Epithelial cell of prostate (primary cell): ENCODE measurements at places on chromosomes 1 and 21.

- no peak for DNase-seq
Observed at GRCh38 chr1:14184454-14184853, 414.0 kb upstream of the KAZN start.

- DNase-seq = no peak
Observed at GRCh38 chr1:22711071-22711470, 432 bp downstream of the EPHB2 start.

DNA sequence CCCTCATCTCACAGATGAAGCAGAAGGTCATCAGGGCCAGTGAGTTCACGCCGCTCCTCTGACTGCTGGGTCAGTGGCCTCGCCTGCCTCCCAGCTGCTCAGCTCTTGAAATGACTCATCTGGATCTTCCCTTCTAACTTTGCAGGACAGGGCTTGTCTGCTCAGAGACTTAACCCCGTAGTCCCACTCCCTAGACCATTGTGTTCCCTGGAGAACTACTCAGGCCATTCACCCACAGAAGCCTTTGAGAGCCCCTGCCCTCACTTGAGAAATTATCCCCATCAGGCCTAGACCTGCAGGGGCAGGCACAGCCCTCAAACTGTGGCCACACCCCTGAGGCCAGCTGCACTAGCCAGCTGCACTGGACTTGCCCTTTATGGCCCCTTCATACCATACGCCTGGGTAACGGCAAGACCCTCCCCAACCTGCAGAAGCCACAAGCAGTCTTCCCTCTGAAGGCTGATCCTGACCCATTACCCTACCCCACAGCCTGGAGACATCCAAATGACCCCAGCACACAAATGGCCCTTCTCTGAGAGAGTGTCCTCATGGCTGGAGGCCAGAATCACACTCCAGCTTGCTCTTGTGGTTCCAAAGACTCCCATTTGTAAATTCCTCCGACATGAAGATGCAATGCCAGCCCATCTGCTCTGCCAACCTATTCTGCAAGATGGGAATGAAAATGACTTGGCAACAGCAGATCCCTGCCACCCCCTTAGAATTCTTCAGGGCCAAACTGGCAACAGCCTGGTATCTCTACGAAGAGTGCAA lies 33.2 kb downstream of the RCSD1 start:
- DNase-seq = peak; percentile 64

GRCh38 chr1:23522244-23522982 lies 8.6 kb downstream of the E2F2 start:
- no peak for DNase-seq

DNA sequence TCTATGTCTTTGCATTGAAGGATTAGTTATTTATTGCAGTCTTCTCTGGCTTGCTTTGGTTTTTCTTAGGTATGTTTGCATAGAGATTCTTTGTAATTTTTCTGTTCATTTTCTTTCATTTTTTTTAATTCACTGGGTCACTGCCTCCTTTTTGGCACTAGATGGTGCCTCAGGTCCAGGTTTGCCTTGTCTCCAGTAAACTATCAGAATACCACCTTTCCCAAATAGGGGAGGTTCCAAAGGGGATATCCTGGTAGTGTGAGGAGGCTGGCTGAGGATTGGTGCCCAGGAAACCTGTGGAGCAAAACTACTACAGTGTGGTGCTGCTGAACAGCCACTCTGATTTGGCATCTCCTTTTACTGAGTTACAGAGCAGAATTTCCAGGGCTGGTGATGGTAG lies 257.1 kb downstream of the KCTD3 start:
- no peak for DNase-seq

DNA sequence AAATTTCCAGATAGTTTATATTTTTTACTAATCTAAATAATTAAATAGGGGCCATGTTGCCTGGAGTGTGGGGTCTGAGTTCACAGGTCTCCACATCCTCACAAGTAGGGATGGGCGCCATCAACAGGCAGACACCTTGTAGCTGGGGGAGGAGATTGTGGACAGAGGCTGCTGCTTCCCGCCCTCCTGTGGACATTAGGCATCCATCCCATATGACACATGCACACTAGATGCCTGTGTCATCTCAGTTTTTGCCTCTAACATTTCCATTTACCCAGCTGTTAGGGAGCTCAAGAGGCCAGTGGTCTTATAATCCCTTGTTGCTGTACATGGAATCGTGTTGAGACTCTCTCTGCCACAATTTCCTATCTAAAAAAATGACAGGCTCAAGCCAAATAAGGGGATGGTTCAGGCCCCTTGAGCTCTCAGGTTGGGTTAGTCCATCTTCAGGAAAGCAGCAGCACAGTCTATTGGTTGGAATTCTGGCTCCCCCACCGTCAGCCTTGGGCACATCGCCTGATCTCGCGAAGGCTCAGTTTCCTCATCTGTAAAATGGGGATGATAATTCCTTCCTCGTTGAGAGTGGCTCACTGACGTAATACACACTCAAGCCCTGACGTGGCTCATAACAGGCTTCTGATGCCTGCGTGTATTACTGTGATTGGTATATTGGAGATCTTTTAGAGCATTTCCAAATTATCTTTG lies 13.6 kb downstream of the LHX4 start:
- no peak for DNase-seq

DNA sequence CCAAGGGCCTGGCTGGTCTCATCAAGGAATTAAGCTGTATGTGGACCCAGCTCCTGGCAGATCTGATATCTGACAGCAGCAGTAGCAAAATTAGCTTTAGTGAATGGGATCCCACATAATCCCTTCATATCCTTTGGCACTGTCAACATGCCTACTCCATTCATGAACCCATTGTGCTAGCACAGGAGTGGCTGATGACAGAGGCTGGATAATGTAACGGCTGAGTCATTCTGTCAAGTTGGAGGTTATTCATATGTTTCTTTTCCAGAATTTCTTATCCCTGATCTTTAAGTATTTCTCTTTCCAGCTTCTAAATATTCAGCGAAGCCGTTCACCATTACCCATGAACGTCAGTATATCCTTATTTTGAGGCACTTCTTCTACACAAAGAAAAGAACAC lies 84.3 kb downstream of the EXTL2 start:
- no peak for DNase-seq

GRCh38 chr1:227559926-227560325 lies 3.4 kb upstream of the ZNF678 start:
- DNase-seq = no peak

GRCh38 chr1:165376811-165377311 lies 20.3 kb upstream of the LMX1A start:
- DNase-seq = no peak

GRCh38 chr1:26814377-26814776 lies 12.1 kb upstream of the ZDHHC18 start:
- DNase-seq = no peak

- peak; percentile 43 for DNase-seq
Observed at GRCh38 chr1:239816081-239816782, 275.5 kb upstream of the FMN2 start.
